ENCODE measurements at places on chromosomes 4 and X.

DNA sequence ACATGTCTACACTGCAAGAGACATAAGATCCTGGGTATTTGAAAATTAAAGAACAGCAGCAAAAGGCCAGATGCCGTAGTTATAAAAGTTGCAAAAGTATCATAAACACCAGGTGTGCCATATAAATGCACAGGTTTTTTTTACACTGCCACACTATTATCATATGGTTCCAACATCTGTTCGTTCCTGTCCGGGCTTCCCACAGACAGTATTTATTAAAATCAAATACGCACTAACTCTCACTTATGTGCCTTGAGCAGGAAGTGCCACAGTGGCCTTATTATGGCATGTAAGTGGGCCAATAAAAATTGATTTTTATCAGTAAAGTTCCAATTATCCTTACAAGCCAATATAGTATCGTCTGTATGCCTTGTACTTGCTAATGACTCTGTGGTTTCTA, 873.2 kb downstream of the RPA4 start:
- no peak for DNase-seq

- DNase-seq, result no peak
These were observed 23.4 kb upstream of the WDR17 start for GRCh38 chr4:176042195-176042594.

DNA sequence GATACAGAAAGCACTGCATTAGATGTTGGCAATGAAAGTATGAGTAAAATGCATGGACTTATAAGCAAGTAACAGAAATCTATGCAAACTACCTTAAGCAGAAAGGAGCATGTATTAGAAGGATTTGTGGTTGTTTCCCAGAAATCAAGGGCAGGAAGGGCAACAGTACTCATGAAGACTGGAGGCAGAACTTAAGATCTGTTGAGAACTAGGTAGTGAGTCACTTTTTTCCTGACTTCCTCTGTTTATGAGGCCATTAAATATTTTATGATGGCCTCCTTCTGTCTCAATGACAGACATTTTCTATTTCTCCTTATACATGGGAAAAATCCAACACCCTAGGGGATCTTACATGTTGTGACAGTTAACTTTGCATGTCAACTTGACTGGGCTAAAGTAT, 398.2 kb downstream of the MID1IP1 start:
- DNase-seq, result no peak

GRCh38 chr4:7472442-7473013, 37.8 kb upstream of the PSAPL1 start:
- peak; percentile 44 for DNase-seq

DNA sequence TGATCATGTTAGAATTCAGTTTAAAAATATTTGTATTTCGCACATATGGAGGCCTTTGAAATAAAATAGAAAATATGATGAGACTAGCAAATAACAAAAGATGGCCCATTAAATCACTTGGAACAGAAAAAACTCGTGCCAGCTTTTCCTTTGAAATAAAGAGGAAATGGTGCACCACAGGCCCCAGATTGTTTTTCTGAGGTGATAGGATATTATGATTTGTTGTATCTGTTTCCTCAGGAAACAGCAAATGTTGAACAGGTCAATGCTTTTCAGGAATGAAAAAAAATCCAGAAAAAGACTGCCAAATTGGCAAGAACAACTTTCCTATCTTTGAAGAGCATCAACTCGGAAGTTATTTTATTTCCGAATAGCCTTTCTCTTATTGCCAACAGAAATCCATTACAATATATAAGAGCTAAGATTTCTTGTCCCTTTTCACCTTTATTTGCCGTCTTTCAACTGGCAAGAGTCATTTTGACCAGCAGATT, at the start of gene SMR3B:
SMR3B (plus strand) TSS at position 441 of the 491 bp plus-strand sequence. CDS start 1,380 bp downstream, outside the sequence.
- no peak for DNase-seq

GRCh38 chr4:59200992-59201391, 1999.1 kb upstream of the ADGRL3 start:
- peak; percentile 58 for DNase-seq

- DNase-seq, result no peak
These were observed 129.1 kb downstream of the HMX1 start for GRCh38 chr4:8742546-8742945.

All from NCI-H1417 (cell line).